ENCODE measurements at places on chromosomes 7 and 10.

- no peak for DNase-seq
Observed at GRCh38 chr7:114985116-114985715, 63.3 kb downstream of the MDFIC start.

DNA sequence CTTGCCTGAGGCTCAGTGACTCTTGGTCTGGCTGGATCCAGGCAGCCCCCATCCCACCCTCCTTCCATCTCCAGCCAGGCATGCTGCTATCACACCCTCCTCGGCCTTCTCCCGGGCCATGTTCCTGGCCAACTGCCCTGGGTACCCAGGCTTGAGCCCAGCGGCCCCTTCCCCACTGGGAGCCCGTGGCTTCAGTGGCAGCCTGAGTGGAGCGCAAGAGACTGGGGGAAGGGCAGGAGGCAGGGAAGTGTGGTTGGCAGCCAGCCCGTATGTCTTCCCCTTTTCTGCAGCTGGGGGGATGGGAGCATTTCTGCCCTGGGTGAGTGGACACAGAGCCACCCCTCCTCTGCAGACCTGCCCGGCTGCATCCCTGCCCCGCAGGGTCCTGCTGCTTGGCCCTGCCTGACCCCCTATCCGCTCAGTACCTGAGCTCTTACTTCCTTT lies 148.5 kb downstream of the ARHGAP22 start:
- DNase-seq, result no peak

- no peak for DNase-seq
Observed at GRCh38 chr10:58393317-58393716, 8.1 kb downstream of the TFAM start.

DNA sequence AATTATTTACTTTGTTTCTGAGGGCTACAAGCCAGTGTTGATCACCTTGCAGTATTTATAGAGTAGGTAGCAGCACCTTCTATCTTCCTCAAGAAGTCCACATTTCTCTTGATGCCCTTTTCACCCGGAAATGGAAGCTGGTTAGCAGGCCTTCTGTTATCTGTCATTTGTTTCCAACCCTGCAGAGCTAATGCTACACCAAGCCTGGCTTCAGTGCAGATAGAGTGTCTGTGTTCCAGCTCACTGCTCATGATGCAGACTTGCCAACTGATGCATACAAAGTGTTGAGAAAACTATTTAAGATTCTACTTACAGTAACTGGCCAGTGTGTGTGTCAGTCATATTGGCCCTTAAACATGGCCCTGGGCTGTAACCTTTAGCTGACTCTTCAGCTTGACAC lies 301.0 kb downstream of the LHFPL3 start:
- DNase-seq, result no peak

DNA sequence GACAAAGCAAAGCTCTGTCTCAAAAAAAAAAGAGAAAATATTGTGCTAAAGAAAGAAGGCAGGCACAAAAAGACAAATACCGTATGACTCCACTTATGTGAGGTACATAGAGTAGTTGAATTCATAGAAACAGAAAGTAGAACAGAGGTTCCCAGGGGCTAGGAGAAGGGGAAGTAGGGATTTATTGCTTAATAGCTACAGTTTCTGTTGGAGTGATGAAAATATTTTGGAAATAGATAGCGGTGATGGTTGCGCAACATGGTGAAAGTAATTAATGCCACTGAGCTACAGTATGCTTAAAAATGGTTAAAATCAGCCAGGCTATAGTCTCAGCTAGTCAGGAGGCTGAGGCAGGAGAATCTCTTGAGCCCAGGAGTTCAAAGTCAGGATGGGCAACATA lies 18.5 kb upstream of the NPFFR1 start:
- peak; percentile 9 for DNase-seq

- no peak for DNase-seq
Observed at GRCh38 chr7:2587134-2587533, 28.4 kb downstream of the IQCE start.

DNA sequence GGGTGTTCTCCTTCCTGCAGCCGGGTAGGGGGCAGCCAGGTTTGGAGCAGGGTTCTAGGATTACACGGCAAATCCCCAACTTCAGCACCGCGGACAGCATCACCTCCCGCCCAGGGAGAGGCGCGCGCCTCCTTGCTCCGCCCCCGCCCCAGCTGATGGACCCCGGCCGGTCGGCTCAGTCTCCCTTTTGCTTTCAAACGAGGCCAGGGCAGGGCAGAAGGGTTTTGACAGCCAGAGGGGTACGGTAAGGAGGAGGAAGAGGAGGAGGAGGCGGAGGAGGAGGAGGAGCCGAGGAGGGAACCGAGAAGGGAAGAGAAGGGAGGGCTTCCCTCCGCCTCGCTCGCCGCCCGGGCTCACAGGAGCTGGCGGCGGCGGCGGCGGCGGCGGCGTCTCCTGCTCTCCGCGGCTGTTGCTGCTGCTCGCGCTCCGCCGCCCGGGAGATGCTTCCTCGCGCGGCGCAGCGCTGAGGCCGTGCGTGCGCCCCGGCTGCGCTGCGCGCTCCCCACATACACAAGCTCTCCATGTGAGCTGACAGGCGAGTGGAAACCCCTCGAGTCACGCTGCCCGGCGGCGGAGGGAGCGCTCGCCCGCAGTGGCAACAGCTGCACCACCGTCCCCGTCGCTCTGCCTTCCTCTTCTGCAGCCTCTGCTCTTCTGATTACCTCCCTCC lies 615 bp upstream of the CNTNAP2 start:
- DNase-seq, result no peak

DNA sequence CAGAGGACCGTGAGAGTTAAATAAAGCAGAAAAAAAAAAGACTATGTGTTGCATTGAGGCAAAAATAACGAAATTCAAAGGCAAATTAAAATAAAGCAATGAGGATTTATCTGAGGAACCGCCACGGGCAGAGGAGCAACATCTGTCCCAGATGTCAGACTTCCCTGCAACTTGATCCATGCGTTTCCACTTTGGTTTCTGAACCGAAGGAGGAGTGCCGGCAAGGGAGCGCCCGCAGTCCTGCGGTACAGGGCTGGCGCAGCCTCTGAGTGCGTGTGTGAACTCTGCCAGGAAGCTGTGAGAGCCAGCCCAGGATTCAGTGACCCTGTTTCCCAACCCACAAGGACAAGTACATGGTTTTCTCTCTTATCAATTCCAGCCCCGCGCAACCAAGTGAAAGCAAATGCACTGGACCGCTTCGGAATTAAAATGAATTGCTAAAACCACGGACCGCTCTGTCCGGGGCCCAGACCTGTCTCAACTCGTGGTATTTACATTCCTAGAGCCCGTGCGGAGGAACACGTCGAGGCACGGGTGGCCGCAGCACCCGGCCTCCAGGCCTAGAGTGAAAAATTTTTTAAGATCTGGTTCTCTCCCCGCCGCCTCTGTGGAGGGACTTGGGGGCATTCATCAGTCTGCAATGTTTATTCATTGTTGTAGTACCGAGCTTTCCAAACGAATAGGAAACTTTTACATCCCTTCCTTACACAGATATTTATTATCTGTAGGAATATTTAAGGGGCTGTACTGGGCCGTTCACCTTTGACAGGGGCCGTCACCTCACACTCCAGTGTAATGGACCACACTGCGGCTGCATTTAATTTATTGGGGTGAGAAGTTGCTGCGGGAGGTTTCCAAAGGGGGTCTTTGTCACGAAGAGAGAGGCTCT lies 291.5 kb upstream of the NFE2L3 start:
- no peak for DNase-seq

GRCh38 chr7:40583667-40584444 lies 449.1 kb downstream of the SUGCT start:
- DNase-seq, result no peak

- DNase-seq, result no peak
Observed at GRCh38 chr10:514137-514671, 175.3 kb downstream of the DIP2C start.

GRCh38 chr10:28906011-28906411 lies 228.7 kb downstream of the BAMBI start:
- DNase-seq, result no peak

DNA sequence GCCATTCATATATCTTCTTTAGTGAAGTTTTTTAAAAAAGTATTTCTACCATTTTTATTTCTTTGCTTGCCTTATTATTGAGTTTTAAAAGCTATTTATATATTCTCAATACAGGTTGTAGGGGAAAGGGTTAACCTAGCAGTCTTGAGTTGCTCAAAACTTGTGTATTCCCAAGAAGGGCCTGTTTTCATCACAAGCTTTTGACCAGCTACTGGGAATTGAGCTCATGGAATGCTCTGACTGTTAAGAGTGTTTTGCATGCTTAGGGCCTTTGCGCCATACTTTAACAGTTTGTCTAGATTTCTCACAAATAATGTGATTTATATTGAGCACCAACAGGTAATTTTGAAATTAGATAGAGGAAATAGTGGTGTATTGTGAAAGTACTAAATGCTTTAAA lies 72.0 kb upstream of the CALCR start:
- DNase-seq, result no peak

GRCh38 chr7:50792342-50793119 lies 9.8 kb upstream of the GRB10 start:
- DNase-seq, result no peak

- no peak for DNase-seq
Observed at GRCh38 chr10:33487014-33487776, 152.7 kb upstream of the NRP1 start.

DNA sequence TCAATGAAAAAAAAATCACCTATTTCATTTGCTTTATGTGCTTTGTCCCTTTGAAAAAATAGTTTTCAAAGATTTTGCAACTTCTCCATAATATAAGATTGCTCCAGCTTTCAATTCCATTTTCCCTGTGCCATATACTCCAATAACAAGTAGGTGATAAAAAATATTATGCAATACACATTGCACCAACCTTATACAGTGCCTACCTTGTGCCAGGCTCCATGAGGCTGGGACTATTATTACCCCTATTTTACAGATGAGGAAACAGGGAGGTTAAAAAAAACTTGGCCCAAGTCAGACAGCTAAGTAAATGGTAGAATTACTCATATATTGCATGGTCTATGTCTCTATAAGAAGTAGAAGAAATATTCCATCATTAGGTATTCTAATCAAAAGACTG lies 57.8 kb downstream of the BRAF start:
- no peak for DNase-seq

DNA sequence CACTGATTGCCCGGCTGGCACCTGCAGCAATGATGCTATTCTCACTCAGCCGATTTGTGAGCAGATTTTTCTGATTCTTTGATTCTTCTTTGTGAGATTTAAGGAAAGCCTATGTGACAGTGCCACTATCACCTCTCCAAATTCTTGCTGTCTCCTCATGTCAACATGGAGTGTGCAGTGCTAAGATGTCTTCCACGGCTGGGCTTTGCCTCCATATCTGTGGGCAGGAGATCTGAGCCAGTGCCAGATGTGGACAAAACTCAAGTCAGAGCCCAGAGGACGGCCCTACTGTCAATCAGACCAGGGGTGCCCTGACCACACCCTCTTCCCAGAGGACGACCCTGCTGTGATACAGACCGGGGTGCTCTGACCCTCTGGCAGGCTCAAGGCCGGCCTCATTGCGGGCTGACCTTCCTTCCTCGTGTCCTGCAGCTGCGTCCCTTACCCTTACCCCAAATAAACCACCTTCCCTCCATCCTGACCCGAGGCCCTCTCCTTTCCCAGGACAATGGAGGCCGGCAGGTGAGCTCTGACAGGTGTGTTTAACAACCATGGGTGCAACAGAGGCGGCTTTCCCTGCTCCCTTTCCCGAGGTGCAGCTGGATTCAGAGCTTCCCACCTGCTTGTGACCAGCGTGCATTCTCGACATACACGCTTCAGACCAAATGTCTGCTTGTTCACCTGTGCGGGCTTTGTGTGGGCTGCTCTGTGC lies 221.4 kb downstream of the ADARB2 start:
- no peak for DNase-seq

- DNase-seq, result no peak
Observed at GRCh38 chr10:32341596-32341995, 5.4 kb downstream of the EPC1 start.

- DNase-seq, result no peak
Observed at GRCh38 chr10:131889755-131890154, 11.1 kb upstream of the PPP2R2D start.

- DNase-seq, result no peak
Observed at GRCh38 chr10:23512355-23513058, 73.6 kb downstream of the OTUD1 start.

DNA sequence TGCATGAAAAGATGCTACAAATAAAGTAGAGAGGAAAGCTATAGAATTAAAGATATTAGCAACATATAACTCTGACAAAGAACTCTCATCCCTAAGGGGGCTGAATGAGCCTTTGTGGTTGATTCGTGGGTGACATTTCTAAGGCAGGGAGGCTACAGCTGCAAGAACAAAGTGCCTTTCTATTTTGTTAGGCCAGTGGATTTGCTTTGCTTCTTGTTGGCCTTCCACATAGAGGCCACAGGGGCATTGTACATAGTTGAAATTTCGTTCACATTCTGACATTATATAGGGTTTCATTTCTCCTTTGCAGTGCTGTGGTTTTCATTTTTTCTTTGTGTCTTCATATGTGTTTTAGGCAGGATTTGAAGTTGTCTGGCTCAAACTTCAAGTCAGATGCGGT lies 819.2 kb upstream of the C7orf33 start:
- no peak for DNase-seq

DNA sequence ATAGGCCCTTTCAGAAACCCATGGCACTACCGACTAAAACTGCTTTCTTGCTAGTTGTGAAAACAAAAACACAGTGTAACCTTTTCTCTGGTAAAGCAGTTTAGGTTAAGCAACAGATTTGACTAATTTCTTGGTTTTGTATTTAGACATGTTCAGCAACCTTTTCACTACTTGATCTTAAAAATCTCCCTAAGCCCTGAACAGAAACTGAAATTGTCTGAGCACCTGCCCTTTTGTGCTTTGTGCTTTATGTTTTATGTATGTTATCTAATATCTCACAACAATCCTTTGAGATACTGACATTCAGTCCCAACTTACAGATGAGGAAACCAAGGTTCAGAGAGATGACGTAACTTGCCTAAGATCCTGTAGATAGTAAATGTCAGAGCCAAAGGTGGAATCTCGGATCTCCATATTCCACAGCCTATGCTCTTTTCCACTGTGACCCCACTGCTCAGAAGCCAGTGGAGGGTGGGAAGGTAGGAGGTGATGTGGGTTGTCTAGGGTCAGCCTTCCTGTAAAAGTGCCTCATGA lies 146.6 kb downstream of the LCOR start:
- no peak for DNase-seq

DNA sequence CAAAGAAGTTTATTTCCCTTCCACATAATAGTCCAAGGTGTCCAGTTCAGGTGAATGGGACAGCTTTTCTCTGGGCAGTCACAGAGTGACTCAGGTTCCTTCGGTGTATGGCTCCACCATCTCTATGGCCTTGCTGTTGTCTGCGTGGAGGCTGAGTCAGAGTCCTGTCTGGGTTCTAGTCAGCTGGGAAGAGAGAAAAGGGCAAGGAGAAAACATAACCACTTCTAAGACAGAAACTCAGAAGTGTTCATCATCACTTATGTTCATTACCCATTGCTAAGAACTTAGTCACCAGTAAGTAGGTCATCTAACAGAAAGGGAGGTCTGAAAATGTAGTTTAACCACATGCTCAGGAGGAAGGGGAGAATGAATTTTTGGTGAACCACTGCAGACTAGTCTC lies 32.4 kb upstream of the CCDC7 start:
- peak; percentile 66 for DNase-seq

DNA sequence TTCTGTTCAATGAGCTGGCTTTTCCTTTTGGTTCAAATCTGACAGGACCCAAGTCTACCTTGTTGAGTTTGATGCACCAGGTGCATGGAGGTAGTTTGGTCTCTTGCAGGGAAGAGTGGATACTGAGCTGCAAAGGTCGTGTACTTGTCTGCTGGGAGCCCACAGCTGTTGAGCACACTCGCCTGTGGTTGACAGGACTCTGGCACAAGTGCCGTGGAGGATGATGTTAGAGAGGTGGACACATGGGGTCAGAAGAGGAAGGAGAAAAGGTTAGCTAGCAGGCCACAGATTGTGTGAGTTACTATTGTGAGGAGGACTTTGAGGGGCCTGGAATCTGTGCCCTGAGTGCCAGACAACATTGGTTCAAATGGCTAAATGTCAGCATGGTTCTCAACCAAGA lies 197.3 kb downstream of the CREB5 start:
- DNase-seq, result no peak

Measured in BJ (cell line).